ENCODE measurements at places on chromosomes 11 and 22.

DNA sequence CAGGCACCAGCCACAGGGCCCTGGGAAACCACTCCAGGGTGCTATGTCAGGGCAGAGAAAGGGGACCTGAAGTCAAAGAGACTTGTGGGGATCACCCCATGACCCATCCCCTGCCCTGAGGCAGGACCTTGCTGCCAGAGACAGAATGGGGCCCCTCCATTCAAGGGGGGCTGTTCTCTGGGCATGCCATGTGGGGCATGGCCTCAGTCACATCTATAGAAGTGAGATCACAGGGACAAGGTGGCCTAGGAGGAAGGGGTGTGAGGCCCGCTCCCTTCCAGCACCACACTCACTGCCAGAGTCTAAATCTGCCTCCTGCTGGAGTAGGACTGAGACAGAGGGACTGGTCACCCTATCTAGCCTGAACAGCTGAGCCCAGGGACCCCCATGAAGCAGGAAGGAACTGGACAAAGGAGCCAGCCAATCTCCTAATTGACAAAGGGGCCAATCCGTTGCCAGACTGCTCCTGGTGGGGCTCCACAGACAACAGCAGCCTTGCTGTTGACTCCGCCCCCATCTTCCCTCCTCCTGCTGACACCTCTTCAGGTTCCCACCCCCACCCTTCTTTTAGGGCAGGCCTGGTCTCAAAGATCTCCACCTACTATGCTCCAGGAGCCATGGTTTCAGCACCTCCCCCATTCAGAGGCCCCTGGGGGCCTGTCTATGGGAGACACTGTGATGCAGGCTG, 26.0 kb downstream of the NEAT1 start:
- DNase-seq = no peak

- DNase-seq = no peak
These were observed 933.2 kb upstream of the CHORDC1 start for GRCh38 chr11:91156041-91156440.

- no peak for DNase-seq
These were observed 3.4 kb upstream of the INCENP start for GRCh38 chr11:62120431-62120830.

- DNase-seq = no peak
These were observed 3.4 kb downstream of the GUCY1A2 start for GRCh38 chr11:107014871-107015270.

DNA sequence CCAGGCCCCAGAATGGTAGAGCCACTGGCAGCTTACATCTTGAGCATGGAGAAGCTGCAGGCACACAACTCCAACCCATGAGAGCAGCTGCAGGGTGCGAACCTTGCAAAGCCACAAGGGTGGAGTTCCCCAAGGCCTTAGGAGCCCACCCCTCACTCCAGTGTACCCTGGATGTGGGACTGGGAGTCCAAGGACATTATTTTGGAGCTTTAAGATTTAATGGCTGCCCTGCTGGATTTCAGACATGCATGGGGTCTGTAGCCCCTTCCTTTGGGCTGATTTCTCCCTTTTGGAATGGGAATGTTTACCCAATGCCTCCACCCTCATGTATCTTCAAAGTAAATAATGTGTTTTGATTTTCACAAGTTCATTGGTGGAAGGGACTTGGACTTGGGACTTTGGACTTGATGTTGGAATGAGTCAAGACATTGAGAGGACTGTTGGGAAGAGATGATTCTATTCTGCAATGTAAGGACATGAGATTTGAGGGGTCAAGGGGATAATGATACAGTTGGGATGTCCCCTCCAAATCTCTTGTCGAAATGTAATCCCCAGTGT, 1.1 kb upstream of the KRTAP5-7 start:
- DNase-seq = no peak

DNA sequence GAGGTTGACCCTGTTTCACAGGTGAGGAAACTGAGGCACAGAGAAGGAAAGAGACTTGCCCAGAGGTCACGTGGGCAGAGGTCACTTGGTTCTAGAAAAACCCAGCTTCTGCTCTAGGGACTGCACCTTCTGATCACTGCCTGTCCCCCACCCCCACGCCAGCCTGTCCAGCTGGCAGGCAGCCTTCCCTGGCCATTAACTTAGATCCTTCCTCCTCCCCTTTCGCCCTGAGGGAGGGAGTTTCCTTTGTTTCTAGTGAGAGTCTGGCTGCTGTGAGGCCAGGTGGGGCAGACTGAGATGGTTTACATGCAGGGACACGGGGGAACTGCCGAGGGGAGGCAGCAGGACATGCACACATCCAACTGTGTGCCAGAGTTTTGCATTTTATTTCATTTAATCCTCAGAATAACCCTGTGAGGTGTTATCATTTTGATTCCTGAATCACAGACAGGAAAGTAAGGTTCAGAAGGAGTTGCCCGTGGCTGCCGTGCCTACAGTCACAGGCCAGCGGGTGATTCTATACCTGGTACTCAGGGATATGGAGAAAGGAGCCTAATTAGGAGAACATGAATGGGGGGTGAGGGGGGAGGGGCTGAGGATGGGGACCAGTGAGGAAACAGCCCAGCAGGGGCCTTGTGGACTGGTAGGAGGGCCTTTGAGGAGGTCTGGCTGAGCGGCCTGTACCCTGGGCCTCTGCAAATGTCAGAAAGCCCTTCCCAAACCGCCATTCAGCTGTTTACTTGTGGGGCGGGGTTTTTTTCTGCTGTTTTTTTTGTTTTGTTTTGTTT, 3.4 kb downstream of the FAM83F start:
- no peak for DNase-seq

- DNase-seq = no peak
These were observed 12.5 kb downstream of the DESI1 start for GRCh38 chr22:41608386-41608785.

DNA sequence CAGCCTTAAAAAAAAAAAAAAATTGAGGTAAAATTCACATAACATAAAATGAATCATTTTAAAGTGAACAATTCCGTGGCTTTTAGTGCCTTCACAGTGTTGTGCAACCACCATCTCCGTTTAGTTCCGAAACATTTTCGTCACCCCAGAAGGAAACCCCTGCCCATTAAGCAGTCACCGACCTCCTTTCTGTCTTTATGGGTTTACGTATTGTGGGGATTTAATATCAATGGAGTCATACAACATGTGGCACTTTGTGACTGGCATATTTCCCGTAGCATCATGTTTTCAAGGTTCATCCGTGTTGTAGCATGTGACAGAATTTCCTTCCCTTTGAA, 65.5 kb downstream of the BCR start:
- no peak for DNase-seq

GRCh38 chr22:45671783-45672563, at the start of gene ATXN10:
Gene ATXN10, plus strand, starts transcription at chr22:45671834. Its CDS starts 230 bp downstream, at chr22:45672064.
- peak; percentile 66 for DNase-seq

DNA sequence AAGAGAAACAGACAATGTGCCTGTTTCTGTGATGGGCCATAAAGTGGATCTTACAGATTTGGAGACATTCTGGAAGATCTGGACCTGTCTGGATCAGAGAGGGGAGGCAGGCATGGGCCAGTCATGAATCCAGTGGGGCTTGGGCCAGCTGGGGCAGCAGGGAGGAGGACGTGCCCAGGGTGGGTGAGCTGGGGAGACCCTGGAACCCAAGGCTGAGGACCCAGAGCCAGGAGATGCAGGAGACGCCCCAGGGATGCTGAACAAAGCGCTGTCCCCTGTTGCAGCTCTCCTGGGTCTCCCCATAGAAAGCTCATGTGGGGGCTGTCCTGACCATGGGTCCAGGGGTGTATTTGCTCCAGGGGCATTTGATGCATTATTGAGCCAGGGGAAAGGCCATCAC, 1.5 kb upstream of the APOBEC3A start:
- DNase-seq = no peak

- DNase-seq = no peak
These were observed 476.7 kb upstream of the CCDC179 start for GRCh38 chr11:23336961-23337360.

DNA sequence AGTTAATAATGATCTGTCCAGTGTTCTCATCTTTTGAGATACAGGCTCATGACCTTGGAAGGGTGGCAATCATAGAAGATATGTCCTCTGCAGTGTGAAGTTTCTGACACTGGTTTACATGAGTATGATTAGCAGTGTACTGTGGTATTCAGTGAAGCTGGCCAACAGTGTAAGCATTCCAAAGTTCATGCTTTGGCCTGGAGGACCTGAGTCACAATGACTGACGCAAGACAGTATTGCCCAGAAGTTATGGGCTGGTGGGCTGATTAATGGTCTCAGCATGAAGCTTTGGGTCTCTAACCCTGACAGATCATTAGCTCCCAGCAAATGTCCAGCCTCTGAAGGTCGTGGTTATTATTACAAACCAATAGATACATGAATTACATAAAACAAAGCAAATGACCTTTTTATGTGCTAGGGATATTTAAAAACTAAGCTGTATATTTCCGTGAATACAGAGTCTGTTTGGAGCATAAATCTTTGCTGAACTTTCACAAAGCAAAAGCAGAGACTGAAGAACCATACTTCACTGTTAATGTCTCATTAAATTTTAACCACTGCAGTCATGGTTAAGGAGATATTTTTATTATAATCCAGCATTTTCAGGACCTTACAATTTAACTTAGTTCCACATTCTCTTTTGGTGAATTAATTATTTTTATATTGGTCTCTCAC, 28.3 kb upstream of the USP47 start:
- no peak for DNase-seq

GRCh38 chr22:24731761-24732160, 42.8 kb downstream of the PIWIL3 start:
- DNase-seq = no peak

- DNase-seq = no peak
These were observed 14.1 kb downstream of the MIAT start for GRCh38 chr22:26671317-26672059.

- no peak for DNase-seq
These were observed 148.4 kb downstream of the CACNA1I start for GRCh38 chr22:39718921-39719475.

- DNase-seq = no peak
These were observed 126.6 kb upstream of the FIBIN start for GRCh38 chr11:26867286-26867685.

- DNase-seq = no peak
These were observed 603 bp downstream of the CDHR5 start for GRCh38 chr11:623999-624704.

DNA sequence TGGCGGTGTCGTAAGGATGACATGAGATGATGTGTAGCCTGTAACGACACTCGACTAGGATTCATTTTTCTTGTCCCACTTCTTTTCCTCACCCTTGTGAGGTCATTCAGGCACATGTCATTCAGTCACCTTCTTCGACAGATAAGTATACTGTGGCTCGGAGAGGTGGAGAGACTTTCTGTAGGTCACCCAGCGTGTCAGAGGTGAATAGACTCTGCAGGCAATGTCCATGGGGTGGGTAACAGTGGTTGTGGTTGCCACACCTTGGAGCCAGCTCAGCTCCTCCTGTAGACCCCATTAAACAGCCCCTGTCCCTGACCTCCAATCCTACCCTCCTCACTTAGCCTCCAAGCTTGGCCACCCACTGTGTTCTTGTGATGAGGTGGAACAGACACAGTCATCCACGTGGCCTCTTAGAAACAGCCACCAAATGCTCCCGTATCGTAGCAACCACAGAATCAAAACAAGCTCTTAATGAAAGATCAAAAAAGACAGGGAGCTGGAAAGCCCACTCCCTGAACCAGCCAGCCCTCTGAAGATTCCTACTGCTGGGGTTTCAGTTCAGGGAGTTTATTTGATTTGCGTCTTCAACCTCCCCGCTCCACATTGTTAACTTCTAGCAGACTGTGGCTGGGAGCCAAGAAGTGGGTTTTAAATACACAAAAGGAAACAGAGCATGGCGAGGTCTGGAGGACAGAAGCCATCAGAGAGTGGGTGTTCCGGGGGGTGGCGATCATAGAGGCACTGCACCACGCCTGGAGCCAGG, 89.0 kb upstream of the GRK3 start:
- no peak for DNase-seq

GRCh38 chr11:110305169-110306018, 9.0 kb upstream of the RDX start:
- no peak for DNase-seq

Measured in substantia nigra (tissue), 51 donors.